K562 (cell line): ENCODE measurements at places on chromosomes 3 and 15. TPM values are rescaled to one million over a fixed set of nuclear protein-coding genes. Genes with fewer than 3 reads are reported as not detected.

Gene PAQR5
- 0.04 TPM in 1 of 2 replicates, not detected in the other for total RNA-seq

Gene COPG1
- 85.4 and 94.8 TPM in 2 replicates for total RNA-seq

DNA sequence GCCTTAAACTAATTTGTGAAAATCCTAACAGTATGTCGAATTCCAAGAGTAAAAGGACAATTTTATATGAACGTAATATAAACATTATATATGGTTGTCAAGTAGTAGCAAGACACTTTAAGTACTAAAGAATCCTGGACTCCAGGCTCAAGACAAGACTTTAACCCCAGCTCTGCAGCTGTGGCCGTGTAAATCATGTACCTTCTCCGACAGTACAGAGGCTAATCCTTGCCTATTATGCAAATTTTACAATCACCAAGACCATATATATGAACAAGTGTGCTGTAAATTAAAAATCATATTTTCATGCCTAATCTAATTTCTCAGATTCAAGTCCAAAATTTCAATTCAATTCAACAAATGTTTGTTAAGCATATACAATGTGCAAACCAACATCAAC, 35.8 kb downstream of the RBM15B start:
- no peak for DNase-seq

GRCh38 chr15:70627734-70628548, 135.4 kb downstream of the UACA start:
- no peak for DNase-seq

Gene CHRNA3
- total RNA-seq: not detected in 2 replicates

- DNase-seq: no peak
Observed at GRCh38 chr15:39456582-39457330, 124.1 kb upstream of the THBS1 start.

DNA sequence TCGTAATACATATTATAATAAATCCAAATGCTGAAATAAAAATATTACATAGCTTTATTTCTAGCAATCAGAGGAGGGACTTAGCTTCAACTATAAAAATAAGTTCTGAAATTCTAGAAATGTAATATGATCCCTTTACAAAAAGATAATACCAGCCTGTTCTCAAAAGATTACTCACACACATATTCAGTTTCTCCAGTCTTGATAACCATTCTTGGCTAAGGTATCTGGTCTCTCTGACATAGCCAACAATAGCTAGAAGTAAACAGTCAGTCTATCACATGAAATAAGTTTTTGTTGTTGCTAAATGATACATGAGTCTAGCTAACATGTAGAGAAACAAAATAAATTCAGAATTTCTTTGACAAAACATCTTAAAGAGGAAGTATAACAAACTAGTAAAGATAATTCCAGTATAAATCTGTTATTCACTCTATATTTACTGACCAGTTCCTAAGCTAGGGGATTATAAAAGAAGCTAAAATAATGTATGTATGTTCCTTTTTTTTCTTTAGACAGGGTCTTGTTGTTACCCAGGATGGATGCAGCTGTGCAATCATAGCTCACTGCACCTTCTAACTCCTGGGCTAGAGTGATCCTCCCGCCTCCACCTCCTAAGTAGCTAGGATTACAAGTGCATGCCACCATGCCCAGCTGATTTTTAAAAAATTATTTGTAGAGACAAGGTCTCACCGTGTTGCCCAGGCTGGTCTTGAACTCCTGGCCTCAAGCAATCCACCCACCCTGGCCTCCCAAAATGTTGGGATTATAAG, 170.6 kb downstream of the TBL1XR1 start:
- DNase-seq: no peak

DNA sequence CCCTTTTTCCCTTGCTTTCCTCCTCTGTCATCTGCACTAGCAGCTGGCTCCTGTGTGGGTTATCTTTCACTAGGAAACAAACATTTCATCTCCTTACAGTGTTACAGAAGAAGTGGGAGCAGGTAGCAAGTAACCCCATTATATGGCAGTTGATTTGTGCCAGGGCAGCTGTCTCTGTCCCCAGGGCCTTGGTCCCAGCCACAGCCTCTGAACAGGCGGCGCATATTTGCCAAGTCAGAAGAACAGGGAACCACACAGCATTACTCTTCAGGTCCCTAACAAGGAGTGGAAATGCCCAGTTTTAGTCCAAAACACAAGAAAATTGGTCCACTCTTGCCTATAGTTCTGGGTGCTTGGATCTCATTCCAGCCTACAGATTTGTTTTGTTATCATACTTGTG, 80.7 kb upstream of the PXYLP1 start:
- DNase-seq: no peak

Gene DUOXA2
- total RNA-seq: not detected in 2 replicates

DNA sequence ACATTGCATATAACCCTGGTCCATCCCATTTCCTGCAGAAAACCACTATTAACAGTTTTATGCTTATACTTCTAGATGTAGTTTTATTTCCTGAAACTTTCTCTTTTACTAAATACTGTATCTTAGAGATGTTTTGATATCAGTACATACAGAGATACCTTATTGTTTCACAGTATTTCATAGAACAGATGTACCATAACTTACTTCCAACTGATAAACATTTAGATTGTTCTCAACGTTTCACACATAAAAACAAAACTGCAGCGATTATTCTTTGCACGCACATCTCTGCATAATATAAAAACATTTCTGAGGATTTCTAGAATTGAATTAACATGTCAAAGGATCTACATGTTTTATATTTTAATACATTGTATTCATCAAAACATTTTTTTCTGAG, 2.6 kb downstream of the ZNF80 start:
- no peak for DNase-seq

GRCh38 chr3:97793420-97794019, 28.3 kb upstream of the CRYBG3 start:
- peak; percentile 53 for DNase-seq

Gene TCF12
- total RNA-seq: 76.5 and 78.4 TPM in 2 replicates

- DNase-seq: no peak
Observed at GRCh38 chr15:67941648-67942310, 101.9 kb upstream of the RNU6-1 start.

DNA sequence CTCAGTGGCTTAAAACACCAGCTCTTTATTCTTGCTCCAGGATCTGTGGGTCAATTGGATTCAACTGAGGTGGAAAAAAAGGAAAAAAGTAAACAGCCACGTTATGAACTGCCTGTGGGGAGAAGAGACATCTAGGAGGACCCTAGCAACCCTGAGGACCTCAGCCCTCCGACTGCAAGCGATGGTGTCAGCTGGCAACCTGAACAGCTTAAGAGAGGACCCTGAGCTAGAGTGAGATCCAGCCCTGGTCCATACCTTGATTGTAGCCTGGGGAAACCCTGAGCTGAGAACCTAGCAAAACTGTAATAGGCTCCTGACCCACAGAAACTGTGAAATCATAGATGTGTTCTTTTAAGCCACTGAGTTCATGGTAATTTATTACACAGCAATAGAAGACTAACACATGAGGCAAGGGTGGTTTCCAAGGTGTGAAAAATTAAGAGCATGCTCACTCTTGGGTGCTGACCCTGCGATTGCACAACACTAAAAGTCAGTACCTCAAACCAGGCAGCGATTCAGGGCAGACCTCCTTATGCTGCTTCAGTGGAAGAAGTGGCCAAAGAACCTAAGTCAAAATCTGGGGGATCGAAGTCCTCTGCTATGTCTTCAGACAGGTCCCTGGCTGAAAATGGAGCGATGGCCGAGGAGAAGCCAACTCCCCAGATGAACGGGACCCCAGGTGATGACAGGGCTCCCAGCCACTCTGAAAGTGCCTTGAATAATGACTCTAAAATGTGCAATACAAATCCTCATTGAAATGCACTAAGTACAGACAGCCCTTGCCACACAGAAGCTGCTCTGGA, 57.7 kb downstream of the GASK1A start:
- no peak for DNase-seq

Gene PDHB
- total RNA-seq: 50.9 and 51.2 TPM in 2 replicates

DNA sequence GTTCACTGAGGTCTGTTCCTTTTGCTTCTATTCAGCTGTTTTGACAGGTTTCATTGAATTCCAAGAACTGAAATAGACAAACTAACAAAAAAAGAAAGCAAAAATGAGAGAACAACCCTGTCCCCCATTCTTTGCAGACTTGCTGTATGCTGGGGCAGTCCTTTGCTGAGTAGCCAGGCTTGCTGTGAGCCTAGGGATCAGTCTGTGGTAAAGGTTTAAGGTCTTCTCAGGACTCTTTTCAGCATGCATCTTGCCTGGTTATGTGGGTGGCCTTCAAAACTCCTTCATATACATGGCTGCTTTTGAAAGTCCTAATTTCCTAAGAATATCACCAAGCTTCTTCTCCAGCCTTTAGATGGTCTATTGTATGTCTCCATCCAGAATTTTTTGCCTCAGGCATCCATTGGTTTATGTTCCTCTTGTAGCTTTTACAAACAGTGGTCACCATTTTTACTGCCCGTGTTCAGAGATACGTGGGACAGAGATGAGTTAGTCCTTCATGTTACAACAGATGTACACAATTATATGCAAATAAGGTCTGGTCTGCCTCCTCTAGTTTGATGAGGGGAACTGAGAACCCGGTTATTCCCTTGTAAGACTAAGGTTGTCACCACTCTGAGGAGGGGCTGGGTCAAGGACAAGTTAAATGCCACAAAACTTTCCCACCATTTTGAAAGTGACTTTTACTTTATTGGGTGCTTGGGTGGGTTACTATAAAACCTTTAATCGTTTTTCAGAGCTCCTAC, 41.4 kb downstream of the SACM1L start:
- DNase-seq: no peak

- DNase-seq: no peak
Observed at GRCh38 chr3:184592371-184593219, 31.0 kb downstream of the EPHB3 start.
